ENCODE measurements at places on chromosomes 11 and 22.

DNA sequence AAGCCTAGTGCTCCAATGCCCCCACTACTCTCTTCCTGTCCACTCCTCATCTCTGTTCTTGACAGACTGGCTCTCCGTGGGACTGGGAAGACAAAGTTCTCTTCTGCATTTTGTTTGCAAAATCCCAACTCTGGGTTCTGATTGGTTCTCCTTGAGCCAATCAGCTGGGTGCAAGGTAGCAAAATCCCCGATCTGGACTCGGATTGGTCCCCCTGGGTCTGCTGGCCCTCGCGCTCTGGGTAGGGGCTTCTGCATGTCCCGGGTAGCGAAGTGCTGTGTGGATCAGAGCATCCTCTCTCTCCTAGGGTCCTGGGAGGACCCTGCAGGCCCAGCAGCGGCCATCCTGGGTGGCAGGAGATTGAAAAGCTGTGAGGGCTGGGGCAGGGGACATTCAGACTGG is 22.3 kb upstream of the A4GALT start:
- DNase-seq, result no peak

- no peak for DNase-seq
Measured at GRCh38 chr22:29768052-29768693, 1.0 kb downstream of the UQCR10 start.

GRCh38 chr11:70445091-70445490 is 46.8 kb downstream of the CTTN start:
- DNase-seq, result no peak

- no peak for DNase-seq
Measured at GRCh38 chr11:72969894-72970335, 155.7 kb downstream of the ATG16L2 start.

DNA sequence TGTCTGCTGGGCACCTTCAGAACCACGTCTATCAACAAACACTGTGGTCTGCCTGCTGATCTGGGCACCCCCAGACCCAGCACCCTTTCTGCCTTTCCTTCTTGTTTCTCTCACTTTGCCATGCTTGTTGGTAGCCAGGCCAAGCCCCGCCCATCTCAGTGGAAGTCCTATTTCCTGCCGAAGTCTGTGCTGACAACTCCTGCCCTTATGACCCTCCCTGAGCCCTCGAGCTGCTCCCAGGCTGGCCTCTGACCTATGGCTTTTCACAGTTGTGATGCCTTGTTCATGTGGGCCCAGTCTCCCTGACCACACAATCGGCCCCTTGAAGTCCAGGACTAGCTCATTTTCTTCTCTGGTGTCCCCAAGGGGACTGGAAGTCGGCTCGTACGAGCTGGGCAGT is 132.1 kb downstream of the DSCAML1 start:
- no peak for DNase-seq

Measured in SK-N-SH (cell line).